T-helper 17 cell (primary cell): ENCODE measurements at places on chromosomes 2 and 18.

DNA sequence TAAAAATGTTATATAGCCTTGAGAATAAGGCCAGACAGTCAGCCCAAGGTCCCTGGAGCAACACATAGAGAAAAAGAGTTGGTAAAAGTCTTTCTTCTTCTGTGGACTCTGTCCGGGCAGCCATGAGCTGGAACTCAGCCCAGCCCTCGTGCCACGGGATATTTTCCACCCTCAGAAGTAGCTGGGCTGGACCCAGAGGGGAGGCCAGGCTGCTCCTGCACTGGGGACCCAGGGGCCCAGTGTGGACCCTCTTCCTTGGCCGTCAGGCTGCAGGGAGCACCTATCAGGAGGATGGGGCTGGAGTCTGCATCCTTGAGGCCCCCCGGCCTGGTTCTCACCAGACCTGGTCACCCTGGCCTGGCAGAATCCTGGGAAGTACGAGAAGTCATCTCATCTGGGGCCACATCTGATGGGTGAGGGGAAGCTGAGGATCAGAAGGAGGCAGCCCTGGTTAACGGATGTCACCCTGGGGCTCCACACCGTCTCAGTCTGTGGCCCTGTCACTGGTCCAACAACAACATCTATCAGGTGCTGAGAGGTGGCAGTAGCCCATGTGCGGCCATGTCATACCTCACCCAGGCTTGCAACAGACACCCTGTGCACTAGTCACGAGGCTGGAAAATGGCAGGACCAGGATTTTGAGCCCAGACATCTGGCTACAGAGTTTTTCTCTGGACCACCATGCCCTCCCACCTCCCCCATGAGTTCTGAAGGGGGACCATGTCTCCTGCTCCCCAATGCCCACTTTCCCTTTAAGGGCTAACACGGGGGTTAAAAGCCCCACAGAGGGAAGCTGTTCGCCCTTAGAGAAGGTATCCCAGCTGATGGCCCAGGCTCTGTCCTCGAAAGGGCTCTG, 33.0 kb downstream of the SDC1 start:
- DNase-seq, result no peak

DNA sequence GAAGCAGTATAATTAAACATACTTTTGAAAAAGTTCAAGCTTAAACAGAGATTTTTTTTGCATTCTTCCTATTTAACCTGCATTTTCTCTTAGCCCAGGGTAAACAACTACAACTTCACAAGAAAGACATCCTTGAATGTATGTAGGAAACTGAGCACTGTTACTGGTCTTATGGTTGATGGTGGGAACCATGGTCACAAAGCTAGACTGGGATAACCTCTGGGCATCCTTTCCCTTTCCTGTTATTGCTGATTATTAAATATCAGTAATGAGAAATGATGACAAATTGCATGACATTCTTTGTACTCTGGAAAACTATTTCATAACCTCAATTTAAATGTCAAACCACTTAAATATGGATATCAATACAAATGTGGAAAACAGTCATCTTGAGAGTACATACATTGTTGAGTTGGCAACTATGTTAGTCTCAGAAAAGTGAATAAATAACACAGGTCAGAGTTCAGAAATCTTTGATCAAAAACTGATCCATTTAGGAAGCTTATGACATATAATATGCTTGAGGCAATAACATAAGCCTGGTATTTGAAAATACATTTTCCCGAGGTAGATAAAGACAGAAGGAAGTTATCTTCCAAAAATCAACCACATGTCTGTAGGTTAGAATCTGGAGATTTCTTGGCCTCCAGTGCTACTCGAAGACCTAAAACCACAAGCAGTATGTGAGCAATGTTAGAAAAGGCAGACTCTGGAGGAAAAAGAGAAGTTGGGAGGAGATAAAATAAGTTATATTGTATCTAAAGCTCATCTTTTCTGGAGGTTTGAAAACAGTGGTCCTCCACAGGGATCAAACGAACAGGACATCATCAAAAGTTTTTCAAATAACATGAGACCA, 65.2 kb upstream of the ST8SIA5 start:
- no peak for DNase-seq

DNA sequence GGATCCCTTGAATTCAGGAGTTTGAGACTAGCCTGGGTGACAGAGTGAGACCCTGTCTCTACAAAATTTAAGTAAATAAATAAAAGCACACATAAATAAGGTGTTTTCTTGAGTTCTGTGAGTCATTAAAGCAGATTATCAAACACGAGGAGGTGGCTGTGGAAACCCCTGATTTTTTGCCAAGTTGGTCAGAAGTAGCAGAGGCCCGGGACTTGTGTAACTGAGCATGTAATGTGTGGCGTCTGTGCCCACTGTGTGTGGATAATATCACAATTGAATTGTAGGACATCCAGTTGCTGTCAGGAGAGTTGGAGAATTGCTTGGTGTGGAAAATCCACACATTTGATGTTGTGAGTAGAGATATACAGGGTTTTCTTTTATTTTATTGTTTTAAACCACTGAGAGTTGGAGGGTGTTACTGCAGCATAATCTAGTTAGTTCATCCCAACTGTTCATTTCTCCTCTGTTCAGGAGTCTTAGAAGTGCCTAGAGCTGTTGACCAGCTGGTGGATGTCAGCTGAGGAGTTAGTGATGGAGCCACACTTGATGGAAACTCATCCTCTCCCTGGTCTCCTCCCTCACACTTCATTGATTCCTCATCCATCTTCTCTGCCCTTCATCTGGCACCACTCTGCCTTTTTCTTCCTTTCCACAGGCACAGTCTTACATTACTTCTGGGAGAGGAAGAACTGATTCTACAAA, 45.9 kb upstream of the RHOB start:
- DNase-seq, result no peak

GRCh38 chr2:101737478-101738255, 40.2 kb downstream of the MAP4K4 start:
- DNase-seq, result no peak

DNA sequence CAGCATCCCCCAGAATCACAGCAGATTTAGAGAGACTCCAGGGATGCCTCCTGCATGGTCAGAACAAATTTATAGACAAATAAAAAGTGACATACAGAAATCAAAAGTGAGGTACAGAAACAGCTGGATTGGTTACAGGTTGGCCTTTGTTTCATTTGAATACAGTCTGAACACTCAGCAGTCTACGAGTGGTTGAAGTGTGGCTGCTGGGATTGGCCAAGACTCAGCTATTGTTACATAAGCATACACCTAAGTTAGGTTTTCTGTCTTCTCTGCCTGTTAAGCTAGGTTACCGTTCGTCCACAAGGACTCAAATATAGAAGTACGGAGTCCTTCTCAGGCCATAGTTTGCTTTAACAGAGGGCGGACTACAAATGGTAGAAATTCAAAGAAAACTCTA, 262.4 kb upstream of the SLC14A2 start:
- DNase-seq, result no peak
